Posterior cingulate gyrus (tissue), 11 donors: ENCODE measurements at places on chromosomes 1 and 21.

- DNase-seq: peak; percentile 25
These were observed 1411.7 kb upstream of the B3GALT2 start for GRCh38 chr1:194598098-194598497.

DNA sequence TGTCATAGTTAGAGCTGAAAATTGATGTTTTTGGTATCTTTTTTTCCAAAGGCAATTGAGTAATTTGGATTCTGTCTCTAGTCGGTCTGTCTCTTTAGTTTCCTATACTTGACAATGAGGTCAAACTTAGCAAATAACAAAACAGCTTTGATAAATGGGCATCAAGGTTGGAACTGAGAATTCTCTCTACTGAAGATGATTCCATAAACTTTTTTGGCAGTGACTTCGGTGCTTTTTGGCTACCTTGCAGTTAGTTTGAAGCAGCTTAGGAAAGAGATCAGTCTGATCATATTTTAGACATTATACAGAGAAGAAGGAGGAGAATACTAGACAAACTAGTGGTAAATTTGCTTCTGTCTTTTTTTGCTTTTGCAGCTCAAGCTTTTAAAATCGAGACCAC lies 559 bp downstream of the VCAM1 start:
- no peak for DNase-seq

DNA sequence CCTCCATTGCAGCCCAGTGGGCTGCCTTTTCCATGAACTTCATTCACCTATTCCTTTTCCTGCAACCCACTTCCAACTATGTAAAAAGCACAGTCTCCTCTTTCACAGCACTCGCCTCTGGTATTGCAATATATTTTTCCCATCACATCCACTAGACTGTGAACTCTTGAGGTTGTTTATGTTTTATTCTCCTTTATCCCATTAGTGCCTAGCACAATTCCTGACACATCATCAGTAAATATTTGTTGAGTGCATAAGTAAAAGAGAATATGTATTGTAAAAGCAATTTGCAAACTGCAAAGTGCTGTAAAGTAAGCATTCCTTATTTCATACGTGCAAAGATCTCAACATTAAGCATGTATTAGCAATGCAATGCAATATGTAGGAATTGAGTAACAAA lies 27.9 kb upstream of the NRIP1 start:
- DNase-seq: no peak

- no peak for DNase-seq
These were observed 137.1 kb upstream of the USP24 start for GRCh38 chr1:55352080-55352810.

- no peak for DNase-seq
These were observed 123.0 kb downstream of the PCBP3 start for GRCh38 chr21:45766501-45766900.

DNA sequence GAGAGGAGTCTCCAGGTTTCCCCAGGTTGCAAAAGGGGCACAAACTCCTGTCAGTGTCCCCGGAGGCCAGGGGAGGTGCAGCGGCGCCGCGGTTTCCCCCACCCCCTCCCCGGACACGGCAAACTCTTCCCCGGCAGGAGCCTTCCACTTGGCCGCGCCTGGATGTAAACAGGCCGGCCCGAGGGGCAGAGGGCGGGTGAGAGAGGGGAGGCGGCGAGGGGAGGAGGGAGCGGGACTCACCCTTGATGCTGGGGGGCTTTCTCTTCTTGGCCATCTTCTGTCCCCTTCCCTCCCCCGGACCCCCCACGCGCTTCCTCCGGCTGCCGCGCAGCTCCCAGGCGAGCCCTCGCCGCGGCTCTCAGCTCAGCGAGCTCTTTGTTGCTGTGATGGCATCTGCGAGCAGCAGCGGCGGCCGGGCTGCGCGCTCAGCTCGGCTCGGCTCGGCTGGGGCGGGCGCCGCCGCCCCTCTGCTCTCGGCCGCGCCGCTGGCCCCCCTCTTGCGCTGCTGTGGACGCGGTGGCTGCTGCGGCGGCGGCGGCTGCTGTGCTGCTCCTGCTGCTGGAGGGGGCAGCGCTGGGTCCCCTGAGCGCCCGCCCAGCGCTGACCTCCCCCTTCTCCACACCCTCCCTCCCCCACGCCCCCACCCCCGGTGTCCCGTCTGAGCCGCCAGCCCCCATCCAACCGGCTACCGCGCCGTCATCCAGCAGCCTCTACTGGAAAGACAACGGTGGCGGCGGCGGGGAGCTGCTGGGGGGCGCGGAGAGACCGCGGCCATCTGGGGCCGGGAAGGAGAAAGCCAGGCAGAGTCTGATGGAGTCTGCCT lies 4.9 kb upstream of the SLC44A5 start:
- peak; percentile 12 for DNase-seq

- DNase-seq: no peak
These were observed 3.5 kb downstream of the KISS1 start for GRCh38 chr1:204192589-204193352.

DNA sequence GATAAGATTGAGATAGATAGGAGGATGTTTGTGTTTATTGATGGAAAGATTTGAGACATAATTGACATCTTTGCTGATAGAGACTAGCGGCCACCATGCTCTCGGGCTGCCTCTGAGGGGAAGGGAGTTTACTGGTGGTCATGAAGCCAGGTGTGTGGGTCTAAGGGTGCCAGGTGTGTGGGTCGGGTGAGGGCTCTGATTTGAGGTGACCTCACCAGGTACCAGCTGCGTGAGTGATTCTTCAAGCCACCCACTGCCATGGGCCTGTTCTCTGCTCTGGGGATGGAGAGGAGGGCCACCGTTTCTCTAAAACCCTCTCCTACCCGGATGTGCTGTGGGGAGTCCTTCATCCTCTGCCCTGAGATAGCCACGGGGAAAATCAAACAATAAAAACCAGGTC lies 3.2 kb downstream of the UBASH3A start:
- no peak for DNase-seq

GRCh38 chr1:70667494-70668170 lies 256.6 kb downstream of the CTH start:
- DNase-seq: no peak
